ENCODE measurements at places on chromosomes 3 and 15.

GRCh38 chr15:71049706-71050422 lies 65.4 kb upstream of the THSD4 start:
- no peak for DNase-seq

DNA sequence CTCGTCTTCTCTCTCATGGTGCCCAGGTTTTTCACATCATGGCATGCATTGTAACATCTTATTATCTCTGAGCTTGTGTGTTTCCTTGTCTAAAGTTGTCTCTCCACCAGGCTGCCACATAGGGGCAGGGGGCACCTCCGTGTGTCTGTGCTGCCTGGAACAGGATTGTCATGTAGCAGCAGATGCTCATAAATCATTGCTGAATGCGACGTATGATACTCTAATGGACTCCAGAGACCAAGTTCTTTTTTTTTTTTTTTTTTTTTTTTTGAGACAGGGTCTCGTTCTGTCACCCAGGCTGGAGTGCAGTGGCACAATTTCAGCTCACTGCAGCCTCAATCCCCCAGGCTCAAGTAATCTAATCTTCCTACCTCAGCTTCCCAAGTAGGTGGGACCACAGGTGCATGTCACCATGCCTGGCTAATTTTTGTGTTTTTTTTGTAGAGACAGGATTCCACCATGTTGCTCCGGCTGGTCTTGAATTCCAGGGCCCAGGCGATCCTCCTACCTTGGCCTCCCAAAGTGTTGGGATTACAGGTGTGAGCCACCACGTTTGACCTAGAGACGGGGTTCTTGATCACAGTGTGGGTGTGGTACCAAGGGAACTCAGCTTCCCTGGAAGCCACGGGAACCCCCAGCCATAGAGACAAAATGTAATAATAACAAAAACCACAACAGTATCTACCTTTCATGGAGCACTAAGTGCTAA lies 4.7 kb upstream of the DNASE1L3 start:
- no peak for DNase-seq

- DNase-seq: no peak
Measured at GRCh38 chr3:50617911-50618481, 1.0 kb downstream of the MAPKAPK3 start.

DNA sequence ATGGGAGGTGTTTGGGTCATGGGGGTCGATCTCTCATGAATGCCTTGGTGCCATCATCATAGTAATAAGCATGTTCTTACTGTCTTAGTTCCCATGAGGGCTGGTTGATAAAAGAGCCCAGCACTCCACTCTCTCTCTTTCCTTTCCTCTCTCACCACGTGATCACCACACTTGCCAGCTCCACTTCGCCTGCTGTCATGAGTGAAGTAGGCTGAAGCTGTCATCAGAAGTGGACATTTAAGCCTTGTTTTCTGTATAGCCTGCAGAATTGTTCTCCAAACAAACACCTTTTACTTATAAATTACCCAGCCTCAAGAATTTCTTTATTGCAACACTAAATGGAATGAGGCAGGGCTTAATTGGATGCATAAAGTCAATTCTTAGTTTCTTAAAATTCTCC lies 6.1 kb downstream of the OR5H1 start:
- DNase-seq: no peak

DNA sequence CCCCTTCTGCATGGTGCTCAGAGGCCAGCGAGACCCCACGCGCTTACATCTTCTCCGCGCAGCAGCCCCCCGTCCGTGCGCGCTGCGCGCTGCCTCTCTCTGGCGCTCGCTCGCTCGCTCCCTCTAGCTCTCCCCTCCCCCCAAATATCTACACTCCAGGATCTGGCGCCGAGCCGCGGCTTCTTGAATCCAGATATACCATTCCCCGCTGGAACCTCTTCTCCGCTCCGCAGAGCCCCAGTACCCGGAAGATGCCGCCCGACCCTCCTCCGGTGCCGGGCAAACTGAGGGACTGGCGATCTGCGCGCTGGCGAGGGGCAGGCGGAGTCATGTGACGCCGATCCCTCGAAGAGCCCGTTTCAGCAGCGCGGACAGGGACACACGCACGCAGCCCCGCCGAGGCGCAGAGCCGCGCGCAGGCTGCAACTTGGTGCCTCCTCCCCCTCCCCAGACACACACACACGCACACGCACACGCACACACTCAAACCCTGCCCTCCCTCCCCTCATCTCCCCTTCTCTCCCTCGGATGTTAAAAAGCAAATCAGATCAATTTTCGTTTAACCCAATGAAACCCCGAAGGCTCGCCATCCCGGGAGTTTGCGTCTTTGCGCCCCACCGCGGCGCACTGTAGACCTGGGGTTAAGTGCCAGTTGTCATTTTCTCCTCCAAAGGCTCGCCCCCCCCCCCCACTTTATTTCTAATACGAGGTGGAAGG lies at the start of gene RASGRF1:
TSS of gene RASGRF1 (minus strand) at position 294 of the 717 bp plus-strand sequence. CDS start at position 12, 282 bp downstream.
- DNase-seq: no peak

DNA sequence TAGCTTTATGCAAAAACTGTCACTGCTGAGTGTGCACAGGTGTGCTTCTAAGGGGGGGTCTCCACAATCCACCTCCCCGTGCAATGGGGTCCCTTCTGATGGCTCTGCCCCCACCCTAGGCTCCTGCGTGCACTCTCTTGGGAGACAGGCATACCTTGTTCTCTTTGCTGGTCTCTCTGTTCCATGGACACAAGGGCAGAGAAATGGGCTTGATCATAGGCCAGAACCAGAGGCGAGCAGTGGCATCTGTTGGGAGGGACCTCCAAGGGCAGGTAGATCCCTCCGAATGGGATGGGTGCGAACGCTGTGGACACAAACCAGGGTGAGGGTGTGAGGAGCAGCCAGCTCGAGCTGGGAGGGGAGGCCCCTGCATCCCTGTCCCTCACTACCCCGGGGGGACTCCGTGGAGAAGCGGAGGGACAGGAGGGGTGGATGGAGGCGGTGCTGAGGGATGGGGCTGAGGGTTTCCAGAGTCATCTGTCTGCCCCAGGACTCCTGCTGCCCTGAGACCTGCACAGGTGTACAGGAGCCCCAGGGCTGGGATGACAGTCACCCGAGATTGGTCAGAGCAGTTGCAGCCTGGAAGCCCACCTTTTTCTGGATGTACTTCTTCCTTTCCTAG lies 175.0 kb downstream of the KLF13 start:
- DNase-seq: no peak

DNA sequence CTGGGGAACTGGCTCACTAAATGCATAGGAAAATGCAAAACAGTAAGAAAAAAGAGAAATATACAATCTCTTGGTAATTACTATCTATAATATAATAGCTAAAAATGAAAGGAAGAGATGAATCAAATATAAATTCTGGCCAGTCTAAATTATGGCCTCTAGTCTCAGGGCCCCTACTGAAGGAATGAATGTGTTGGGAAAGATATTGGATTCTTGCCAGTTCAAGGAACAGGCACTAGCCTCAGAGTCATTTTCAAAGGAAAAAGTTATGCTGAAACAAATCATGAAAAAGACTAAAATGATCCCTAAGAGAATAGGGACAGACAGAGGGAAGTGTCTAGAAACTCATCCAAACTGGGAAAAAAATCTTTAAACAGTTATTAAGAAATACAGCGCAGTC lies 62.4 kb downstream of the C3orf80 start:
- DNase-seq: no peak

DNA sequence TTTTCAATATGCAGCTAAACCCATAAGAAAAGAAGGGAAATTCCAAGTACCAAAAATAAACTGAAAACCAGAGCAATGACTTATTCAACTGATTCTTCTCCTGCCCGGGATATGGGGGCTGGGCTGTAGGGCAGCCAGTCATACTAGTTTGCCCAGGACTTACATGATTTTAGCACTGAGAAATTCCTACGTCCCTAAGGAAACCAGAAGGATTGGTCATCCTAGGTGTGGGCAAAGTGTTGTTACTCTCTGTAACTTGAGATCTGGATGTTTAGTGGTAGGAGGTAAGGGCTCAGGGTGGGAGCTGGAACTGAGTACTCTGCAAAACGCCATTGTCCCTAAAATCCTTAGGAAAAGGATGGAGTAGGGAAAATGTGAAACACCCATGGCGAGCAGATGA lies 1.2 kb upstream of the DAZL start:
- DNase-seq: peak; percentile 18

DNA sequence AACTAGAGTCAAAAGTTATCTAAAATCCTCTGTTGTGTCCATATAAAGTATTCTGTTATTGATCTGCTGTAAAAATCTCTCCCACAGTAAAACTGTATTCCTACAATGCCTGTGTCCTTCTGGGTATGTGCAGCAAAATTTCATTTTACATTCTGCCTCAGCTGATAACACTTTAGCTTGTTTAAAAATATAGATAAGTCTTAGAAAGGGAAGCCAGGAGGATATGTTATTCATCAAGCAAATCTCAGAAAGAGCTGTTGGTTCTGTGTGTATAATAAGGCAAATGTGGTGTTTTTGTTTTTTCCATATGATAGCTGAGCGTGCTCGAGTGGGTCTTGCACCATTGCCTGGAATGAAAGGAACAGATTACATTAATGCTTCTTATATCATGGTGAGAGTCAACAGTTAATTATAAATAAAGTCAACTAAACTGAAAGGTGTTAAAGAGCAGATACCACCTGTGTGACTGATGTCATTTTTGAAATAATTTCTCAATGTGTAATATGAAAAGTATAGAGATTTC lies 96.6 kb downstream of the FEZF2 start:
- DNase-seq: no peak

DNA sequence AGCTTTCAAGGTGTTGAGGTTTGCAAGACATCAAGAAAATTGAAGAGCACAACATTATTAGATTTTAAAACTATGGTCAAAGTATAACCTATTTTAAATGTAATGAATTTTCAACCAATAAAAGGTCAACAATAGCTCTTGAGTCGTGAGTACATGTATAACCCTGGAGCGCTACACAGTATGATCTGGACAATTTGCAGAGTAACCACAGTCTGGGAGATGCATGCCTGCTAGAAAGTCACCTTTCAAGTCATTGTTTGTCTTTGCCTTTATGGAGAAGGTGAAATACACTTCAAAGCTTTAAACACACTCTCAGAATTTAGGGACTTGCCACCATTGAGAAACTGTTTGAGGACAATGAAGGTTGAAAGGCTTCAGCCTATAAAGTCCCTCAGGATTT lies 112.6 kb upstream of the ALCAM start:
- DNase-seq: no peak

DNA sequence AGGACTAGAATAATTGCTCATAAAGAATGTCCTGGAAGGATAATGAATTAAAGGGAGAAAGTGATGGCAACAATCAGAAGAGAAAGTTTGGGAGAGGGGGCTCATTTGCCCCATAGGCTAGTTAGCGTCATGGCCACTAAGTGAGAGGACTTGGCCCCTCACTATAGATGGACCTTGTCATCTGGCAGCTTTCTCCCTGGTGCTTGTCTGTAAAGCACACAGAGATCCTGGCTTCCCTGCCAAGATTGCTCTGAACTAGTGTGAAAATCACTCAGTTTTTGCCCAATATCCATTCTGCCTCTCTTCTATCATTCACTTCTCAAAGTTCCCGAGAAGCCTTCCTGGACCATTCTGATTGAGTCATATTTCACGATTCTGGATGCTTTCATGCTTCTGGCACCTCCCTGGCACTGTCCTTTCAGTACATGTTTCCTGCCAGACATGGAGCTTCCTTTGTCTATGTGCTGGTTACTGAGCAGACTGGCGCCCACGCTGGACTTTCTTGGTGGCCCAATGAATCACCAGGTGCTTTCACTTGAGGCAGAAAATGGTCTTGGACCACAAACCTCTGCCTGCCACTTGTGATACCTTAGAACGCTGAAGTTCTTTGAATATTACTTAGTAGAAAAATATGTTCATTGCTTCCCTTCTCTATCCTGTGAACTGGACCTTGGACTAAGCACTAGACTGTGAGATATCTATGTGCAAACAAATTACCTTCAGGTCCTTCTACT lies 709.6 kb upstream of the CFAP20DC start:
- no peak for DNase-seq

DNA sequence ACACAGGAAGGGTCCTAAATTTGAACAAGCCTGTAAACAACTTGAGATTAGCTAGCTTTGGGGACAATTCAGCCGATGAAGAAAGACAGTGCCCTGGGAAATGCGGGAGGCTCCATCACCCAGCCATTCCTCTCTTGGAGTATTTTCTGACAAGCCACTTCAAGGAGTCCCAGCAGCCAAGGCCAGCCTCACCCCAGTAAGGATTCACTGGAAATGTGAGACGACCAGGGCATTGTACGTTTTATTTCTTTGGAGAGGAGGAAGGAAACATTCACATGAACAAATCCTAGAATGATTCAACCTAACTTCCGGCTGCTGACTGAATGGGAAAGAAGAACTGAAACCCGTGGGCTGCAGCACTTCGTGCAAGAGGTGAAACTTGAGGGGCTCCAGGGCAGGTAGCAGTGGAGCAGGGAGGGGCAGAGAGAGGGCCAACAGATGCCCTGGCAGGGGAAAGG lies 116.4 kb upstream of the ARHGEF3 start:
- DNase-seq: no peak

DNA sequence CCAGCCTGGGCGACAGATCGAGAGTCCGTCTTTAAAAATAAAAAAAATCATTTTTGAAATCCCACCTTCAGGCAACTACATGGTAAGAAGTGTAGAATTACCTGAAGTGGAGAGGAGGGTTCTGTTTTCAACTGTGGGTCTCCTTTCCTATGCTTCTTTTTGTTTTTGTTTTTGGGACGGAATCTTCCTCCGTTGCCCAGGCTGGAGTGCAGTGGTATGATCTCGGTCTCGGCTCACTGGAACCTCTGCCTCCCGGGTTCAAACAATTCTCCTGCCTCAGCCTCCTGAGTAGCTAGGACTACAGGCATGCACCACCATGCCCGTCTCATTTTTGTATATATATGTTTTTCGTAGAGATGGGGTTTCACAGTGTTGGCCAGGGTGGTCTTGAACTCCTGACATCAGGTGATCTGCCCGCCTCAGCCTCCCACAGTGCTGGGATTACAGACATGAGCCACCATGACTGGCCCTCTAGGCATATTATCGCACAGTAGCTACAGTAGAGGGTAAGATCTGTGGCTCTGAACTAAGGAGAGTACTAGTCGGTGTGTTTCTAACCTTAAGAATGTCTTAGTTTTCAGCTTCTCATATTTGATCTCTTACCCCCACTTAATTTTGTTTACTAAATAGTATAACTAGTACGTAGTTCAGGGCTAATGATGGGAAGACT lies 8.5 kb downstream of the EBLN2 start:
- no peak for DNase-seq

GRCh38 chr3:172107403-172107802 lies 68.0 kb downstream of the FNDC3B start:
- DNase-seq: no peak

- DNase-seq: no peak
Measured at GRCh38 chr15:90099868-90100831, 2.1 kb downstream of the IDH2 start.

- DNase-seq: no peak
Measured at GRCh38 chr3:10957976-10958749, 34.4 kb upstream of the SLC6A1 start.

DNA sequence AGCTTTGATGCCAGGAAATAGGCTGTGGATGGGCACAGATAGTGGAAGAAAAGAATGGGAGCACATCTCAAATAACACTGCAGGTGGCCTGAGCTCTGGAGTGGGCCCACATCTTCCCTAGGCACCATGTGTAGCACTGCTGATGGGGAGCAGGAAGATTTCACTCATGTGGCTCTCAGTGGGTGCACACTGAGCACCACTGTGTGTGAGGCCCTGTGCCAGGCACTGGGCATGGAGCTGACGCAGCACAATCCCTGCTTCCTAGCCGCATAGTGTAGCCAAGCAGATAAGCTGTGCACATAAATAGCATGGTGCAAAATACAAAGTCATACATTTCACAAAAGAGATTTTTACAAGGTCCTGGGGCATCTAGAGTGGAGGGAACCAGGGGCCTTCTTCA lies 101.6 kb downstream of the MOBP start:
- no peak for DNase-seq

Data from skeletal muscle cell (primary cell).